Sigmoid colon (tissue), 7 donors: ENCODE measurements at places on chromosomes 4 and X. TPM values are rescaled to one million over a fixed set of nuclear protein-coding genes. Genes with fewer than 3 reads are reported as not detected.

TKTL1 gene
- not detected for polyA plus RNA-seq

DNA sequence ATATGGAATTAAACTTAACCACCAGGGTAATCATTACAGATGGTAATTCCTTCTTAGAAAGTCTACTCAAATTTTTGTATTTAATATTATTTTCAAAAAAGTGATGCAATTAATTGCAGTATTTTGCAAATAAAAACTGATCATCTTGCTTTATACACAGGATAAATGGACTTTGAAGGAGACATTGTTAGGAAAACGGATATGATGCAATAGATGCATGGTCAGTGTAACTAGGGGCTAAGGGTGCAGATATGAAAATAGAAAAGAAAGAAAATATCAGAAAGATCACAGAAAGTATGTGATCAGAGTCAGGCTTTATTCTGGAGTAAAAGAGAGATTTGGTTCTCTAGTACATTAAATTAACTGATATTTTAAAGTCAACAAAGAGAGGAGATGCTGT lies 401.7 kb downstream of the TLL1 start:
- DNase-seq, result no peak

DNA sequence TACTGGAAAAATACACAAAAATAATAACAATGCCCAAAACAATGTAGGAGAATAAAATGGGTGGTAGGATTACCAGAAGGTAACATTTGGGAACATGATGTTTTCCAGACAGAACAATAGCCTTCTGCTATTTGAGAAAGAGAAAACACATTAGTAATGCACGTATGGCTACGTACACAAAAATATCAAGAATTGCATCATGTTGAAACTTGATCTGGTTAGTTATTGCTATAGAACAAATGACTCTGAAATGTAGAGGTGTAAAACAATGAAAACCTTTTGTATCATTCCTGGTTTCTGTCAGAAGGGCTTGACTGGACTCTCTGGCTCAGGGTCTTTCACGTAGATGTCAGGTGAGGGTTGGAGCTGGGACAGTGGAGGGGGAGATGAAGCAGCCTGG lies 1040.0 kb downstream of the FAT4 start:
- no peak for DNase-seq

USP17L21 gene
- polyA plus RNA-seq, result not detected

GRCh38 chr4:101274888-101275752 lies 72.2 kb downstream of the PPP3CA start:
- no peak for DNase-seq
